Lower lobe of right lung (tissue), 2 donors: ENCODE measurements at places on chromosomes 7 and 10.
A peak's percentile ranks its signal among the peaks of the same experiment; 100 is the strongest.

DNA sequence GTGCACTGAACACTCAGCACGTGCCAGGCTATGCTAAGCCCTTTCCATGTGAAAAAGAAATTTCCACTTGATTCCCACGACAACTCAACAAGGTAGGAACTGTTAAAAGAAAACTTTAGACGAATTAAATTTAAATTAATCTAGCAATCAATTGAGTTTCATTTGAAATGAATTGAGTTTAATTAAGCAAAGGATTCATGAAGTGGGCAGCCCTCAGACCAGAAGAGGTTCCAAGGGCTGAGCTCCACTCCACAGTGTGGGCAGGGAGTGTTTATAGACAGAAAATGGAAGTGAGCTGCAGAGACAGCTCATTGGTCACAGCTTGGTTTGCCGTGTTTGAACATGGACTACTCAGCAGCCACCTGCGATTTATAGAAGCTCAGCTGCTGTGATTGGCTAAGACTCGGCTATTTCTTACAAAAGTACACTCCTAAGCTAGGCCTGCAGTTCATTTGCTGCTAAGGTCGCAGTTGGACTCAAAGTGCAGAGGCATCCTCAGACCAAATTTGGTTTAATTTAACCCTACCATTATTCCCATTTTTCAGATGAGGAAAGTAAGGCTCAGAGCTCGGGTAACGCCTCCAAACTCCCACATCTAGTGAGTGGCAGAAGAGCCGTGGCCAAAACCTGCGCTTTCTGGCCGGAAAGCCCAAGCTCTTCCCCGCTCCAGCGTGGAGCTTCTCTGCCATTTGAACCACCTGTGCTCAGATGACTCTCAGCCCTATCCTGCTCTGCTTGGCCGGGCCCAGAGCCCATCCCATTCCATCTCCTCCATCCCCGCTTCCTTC lies 24.9 kb downstream of the CALML3 start:
- peak; percentile 24 for DNase-seq

GRCh38 chr10:132447446-132448247 lies 50.6 kb downstream of the PWWP2B start:
- peak; percentile 75 for DNase-seq

- no peak for DNase-seq
Observed at GRCh38 chr7:36775676-36776075, 51.4 kb upstream of the AOAH start.

DNA sequence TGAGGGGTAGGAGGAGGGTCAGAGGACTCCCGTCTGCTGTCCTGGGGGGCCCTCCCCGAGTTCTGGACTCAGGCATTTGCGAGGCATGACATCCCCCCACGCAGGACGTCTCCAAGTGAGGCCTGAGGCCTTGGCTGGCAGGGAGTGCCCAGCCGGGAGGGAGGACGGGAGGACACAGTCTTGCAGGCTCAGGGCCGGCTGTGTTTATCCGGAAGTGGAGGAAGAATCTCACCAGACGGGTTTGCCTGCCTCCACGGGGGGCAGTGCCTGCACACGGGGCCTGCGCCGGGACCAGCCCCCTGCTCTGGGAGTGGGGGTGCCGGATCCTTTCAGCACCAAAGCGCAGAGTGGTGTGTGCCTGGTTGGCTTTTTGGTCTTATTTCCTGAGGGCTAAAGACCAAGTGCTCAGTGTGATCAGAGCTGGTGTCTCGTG lies 10.9 kb downstream of the PWWP2B start:
- peak; percentile 90 for DNase-seq

DNA sequence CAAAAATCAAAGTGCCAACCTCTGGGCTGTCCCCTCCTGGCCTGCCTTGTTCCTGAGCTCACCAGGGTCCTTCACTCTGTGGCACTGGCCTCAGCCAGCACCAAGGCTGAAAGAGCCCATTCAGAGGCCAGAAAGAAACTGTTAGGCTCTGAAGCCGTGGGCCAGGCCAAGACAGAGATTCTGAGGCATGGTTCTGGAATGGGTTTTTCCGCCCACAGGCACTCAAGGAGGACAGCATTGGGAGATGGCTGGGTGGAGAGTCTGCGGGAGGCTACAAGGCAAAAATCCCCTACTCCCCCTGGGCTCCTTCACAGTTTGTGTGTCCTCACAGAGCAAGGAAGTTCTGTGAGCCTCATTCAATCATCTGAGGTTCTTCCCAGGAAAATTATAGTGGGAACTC lies 31.7 kb downstream of the GRIFIN start:
- DNase-seq, result no peak

GRCh38 chr7:128838981-128839731 lies 8.9 kb downstream of the FLNC start:
- no peak for DNase-seq

DNA sequence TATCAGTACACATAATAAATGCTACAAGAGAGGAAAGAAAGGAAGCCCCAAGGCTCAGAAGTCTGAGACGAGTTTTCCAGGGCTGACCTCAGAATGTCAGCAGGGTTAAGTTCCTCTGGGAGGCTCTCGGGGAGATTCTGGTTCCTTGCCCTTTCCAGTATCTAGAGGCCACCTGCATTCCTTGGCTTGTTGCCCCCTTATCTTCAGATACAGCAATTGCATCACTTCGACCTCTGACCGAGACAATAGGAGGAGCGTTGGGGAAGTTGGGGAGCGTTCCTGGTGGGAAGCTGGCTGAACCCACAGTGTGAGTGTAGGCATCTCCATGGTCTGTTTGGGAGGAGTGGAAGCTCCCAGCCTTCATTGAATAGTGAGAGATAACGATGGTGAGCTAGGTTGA lies 72.0 kb upstream of the MTPN start:
- no peak for DNase-seq

GRCh38 chr7:87218796-87219544 lies 562 bp downstream of the TMEM243 start:
- peak; percentile 90 for DNase-seq

- no peak for DNase-seq
Observed at GRCh38 chr7:4020086-4020485, 662.0 kb upstream of the FOXK1 start.

GRCh38 chr7:94660006-94660405 lies 4.1 kb upstream of the SGCE start:
- no peak for DNase-seq

DNA sequence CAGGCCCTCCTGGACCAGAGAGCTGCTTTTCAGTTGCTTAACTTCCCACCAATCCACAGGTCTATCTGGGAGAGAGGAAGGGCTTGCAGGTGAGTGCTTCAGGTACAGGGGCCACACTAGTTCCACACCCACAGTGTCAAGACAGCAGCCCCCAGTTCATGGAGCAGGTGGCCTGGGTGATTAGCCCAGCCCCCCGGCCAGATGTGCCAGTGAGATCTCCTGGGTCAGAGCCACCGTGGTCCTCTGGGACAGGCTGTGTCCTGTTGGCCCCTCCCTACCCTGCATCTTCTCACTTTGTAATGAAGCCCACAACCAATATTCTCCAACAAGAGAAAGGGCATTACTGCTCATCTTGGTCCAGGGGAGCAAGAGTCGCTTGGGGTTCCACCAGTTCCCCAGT lies 30.6 kb downstream of the DRGX start:
- no peak for DNase-seq

- DNase-seq, result no peak
Observed at GRCh38 chr7:19772841-19773760, at the start of gene TMEM196. Gene TMEM196, minus strand, starts transcription at chr7:19773617. Its CDS starts 921 bp downstream, at chr7:19772696.
